Choroid plexus epithelial cell (primary cell): ENCODE measurements at places on chromosomes 2 and 18.

- DNase-seq, result peak; percentile 73
Observed at GRCh38 chr2:29012211-29012681, 31.1 kb downstream of the TOGARAM2 start.

DNA sequence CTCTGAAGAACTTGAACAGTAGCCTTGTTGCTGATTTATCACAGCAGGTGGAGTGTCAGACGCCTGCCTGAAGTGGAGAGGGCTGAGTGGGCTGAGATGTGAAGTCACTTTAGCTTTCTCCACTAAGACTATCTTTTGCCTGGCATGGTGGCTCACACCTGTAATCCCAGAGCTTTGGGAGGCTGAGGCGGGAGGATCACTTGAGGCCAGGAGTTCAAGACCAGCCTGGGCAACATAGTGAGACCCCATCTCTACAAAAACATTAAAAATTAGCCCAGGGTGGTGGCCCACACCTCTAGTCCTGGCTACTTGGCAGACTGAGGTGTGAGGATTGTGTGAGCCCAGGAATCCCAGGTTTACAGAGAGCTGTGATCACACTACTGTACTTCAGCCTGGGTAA lies 60.6 kb upstream of the TTC39C start:
- no peak for DNase-seq

DNA sequence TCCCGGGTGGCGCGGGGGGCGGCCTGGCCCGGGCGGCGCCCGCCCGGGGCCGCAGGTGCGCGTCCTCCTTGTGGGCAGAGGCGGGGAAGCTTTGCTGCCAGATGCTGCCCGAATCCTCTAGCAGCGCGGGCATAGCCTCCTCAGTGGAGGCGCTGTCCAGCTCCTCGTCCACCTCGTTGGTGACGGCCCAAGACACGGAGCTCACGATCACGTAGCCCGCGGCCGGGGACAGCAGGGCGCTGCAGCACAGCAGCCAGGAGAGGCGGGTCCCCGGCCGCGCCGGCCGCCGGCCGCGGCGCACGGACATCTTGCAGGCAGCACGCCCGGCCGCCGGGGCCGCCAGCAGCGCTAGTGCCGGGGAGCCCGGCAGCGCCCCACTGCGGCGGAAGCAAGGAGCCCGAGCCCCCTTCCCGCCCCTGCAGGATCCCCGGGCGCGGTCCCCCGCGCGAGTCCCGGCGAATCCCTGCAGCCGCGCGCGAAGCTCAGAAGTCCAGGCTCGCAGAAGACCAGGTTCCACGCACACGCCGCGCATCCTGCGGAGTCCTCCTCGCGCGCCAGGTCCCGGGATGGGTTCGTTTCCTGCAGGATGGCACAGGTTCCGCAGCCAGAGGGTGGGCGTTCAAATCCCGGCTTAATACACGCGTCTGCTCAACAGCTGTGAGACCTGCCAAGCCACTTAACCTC lies at the start of gene CREG2:
Gene CREG2, minus strand, starts transcription at position 353 of the 684 bp plus-strand sequence. Its CDS starts 46 bp downstream, at position 307.
- DNase-seq, result peak; percentile 56

GRCh38 chr18:76398295-76398694 lies 96.7 kb downstream of the ZNF516 start:
- no peak for DNase-seq

- DNase-seq, result no peak
Observed at GRCh38 chr2:127158614-127159290, 51.8 kb upstream of the BIN1 start.

GRCh38 chr2:33210626-33211025 lies 263.9 kb downstream of the LTBP1 start:
- DNase-seq, result peak; percentile 94

DNA sequence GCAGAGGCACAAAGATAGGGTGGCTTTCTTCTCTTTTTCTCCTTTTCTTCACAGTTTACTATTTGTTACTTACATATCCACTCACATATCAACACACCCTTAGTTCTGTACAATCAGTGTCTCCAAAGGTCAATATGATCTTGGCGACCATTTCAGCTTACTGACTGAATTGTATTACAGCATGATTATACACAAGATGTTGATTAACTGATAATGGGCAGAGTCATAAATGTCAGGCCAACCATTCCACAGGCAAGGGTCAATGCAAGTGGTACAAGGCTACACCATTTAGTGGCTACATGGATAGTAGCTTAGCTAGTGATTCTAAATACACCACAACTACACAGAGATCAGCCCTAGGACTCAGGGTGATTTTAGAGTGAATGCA lies 20.4 kb upstream of the SP3 start:
- DNase-seq, result no peak
